ENCODE measurements at places on chromosomes 4 and X.

GRCh38 chr4:143511906-143512305 is 1.6 kb upstream of the SMARCA5 start:
- DNase-seq: no peak

DNA sequence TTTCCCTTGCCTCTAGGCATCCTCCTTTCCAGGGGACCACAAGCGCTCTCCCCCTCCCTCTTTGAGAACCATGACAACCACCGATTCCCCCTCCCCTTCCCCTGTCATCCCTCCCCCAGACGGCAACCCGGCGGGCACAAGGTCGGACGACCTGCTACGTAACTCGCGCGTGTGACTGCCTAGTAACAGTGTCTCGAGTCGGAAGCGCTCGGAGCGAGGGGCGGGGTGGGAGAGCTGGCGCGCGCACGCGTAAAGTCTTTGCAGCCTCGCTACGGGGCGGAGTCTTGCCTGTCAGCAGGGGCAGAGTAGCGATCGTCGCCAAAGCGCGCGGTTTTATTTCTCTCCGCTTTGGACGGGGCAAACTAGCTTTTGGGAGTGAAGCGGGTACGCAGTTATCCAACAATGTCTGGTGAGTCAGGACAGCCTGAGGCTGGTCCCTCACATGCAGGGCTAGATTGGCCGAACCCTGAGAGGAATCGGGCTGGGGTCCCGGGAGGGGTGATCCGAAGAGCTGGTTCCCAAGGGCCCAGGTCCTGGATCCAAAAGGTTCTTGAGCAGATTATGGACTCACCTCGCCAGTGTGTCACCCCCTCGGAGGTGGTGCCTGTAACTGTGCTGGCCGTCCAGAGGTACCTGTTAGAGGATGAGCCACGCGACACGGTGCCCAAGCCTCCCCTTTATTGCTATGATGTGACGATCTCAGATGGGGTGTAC is at the start of gene RADX:
Gene RADX (plus strand): TSS at position 300 of the 714 bp plus-strand sequence. CDS start 103 bp downstream, at position 403.
- DNase-seq: peak; percentile 86

DNA sequence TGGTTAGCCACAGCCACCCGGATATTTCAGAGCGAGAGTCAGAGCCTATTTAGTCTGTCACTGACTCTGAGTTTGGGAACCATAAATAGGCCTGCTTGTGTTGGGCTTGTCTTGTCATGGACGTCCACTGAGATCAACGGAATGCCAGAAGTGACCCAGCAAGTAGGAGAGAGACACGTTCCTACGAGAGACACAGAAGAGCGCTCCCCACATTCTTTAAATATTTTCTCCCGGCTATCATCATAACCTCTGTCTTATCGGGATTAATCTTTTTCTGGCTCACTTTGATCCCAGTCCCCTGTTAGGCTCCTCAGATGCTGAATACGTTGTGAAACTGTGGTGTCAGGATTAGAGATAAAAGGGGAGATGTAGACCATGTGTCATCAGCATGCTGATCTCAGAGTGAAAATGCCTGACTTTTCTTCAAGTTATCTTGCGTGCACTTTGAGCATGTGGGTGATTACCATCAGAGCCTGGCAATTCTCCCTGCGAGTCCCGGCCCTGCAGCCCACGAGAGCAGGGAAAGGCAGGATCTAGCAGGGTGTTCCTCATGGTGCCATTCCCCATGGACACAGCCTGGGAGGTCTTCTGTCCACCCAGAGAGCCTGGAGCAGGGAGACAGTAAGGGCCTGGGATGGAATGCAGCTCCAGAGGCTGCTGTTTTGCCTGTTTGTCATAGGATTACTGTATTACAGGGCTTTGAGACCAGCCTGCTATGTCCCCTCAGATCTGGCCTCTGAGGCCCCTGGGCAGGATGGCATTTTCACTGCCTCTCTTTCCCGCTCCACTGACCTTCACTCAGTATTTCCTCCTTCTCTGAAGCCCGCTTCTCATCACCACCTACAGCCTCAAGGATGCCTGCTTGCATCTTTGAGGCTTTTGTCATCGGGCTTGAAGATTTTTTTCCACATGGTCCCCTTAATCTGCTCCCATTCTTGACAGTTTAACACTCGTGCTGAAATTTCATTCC is 2.8 kb upstream of the TENM3 start:
- DNase-seq: no peak

DNA sequence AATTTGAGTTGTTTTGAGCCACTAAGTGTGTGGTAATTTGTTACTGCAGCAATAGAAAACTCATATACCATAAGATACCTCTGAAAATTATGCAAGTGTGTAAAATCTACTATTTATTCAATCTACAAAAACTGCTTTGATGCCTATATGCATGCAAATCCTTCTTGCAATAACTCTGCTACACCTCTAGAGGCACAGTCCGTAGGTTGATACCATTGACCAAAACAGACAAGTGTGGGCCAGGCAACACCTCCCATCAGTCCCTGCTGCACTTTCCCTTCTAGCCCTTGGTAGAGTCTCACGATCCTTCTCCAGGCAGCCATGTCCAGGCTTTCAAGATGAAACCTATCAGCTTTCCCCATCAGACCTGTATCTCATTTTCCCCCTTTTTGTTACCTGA is 48.8 kb upstream of the FAM9A start:
- no peak for DNase-seq

GRCh38 chrX:120769576-120770341 is 105.9 kb downstream of the CT47B1 start:
- no peak for DNase-seq

DNA sequence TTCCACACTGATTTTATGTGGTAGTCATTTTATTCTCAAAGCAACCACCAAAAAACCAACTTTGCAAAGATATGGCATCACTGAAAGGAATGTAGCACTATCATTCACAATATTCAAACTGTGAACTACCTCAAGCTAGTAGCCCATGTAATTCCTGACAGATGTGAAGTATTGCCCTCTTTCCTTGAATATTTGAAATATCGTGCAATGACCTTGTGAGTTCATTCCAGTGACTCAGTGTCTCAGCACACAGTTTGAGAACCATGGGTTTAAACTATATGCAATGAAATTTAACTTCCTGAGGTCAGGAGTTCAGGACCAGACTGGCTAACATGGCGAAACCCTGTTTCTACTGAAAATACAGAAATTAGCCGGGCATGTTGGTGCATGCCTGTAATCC is 20.9 kb upstream of the IQCM start:
- no peak for DNase-seq

DNA sequence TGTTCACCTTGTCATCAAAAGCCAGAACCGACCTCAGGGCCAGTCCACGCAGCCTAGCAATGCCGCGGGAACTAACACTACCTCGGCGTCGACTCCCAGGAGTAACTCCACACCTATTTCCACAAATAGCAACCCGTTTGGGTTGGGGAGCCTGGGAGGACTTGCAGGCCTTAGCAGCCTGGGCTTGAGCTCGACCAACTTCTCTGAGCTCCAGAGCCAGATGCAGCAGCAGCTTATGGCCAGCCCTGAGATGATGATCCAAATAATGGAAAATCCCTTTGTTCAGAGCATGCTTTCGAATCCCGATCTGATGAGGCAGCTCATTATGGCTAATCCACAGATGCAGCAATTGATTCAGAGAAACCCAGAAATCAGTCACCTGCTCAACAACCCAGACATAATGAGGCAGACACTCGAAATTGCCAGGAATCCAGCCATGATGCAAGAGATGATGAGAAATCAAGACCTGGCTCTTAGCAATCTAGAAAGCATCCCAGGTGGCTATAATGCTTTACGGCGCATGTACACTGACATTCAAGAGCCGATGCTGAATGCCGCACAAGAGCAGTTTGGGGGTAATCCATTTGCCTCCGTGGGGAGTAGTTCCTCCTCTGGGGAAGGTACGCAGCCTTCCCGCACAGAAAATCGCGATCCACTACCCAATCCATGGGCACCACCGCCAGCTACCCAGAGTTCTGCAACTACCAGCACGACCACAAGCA is 898 bp downstream of the UBQLN2 start:
- DNase-seq: peak; percentile 62

DNA sequence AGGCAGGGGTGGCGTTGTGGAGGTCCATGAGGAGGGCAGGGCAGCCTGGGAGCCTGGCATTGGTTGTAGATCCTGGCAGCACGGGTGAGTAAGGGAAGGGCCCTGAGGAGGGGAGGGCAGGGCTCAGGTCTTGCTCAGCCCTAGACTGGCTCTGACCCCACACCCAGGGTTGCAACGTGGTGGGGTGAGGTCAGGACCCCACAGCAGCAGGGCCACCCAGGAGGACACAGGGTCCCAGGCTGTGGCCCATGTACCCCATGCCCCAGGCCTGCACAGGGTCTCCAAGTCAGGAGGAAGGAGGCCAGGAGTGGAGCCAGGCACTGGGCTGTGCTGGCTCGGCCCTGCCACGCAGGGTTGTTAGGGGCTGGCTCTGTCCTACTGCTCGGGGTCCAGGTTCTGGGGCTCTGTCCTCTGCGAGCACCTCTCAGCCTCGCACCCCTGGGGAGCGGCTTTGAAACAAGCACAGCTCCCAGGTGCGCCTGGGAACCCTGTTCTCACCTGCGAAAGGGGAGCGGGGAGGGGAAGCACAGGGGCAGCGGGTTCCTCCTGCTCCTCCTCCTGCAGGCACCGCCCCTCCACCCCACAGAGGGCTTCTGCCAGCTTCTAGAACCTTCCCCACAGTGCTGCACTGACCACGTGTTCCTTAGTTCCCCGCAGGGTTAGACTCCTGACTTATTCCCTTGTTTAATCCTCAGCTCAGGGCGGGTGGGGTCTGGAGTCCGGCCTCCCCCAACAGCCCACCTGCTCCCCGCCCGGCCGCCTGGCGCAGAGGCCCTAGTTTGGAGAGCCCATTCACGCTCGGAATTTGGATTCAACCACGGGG is 20.4 kb downstream of the MSANTD1 start:
- DNase-seq: no peak

DNA sequence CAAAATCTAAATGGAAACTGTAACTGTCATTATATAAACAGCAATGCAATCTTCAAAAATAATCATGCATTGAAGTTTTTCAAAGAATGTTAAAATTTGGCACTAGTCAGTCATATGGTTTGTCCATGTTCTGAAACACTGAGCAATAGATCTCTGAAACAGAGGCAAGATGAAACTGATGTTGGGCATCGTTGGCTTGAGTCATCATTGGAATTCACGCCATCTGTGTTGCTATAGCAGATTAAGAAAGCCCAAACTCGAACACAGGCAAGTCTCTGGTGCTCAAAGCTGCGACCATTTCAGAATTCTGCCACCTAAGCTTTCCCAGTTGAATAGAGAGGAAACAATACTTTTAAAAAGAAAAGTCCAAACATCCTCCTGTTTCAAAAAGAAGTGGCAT is 114.1 kb upstream of the PPARGC1A start:
- DNase-seq: no peak

DNA sequence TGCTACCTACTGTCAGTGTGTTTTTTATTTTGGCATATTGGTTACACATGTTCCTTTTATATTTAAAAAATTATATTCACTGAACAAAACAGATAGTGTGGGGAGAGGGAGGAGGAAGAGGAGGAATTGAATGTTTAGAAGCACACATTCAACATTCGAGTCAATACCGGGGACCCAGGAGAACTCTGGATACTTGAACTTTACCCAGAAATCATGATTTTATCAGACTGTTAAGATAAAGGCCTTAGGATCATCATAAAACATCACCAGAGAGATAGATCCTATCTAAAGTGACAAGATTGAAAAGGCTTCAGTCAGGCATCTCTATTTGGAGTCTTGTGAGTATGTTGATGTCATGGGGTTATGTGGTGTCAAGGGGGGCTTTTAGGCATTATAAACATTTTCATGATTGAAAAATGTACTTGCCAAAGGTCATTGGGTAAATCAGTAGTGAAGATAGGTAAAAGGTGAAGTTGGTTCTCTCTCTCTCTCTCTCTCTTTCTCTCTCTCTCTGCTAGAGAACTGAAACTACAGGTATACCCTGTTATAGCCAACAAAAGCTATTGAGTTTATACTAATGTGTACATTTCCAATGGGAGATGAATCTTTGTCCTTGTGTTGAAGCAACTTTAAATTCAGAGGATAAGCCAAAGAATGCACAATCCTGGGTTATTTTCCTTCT is 16.9 kb upstream of the RGN start:
- DNase-seq: no peak

DNA sequence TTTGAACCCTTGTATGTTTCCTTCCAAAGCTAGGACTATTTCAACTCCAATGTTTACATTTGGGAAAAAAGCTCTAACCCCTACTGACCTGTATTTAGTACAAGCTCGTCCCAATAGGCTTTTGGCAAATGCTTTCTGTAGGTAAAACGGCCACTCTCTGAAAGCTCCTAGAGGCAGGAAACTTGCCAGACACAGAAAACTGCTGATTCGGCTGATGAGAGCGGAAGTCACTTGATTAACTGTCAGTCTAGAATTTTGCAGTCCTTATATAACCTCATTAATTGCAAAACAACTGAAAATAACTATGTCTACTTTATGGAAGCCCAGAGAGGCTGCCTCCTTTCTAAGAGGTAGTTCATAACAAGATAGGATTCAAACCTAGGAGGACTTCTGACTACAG is 108.1 kb downstream of the TSPAN7 start:
- DNase-seq: no peak

- DNase-seq: no peak
Observed at GRCh38 chrX:2610246-2611170, 80.6 kb upstream of the CD99 start.

GRCh38 chr4:76386566-76387305 is 34.2 kb downstream of the CCDC158 start:
- DNase-seq: no peak

- DNase-seq: no peak
Observed at GRCh38 chr4:169128902-169129301, 118.8 kb upstream of the CBR4 start.

DNA sequence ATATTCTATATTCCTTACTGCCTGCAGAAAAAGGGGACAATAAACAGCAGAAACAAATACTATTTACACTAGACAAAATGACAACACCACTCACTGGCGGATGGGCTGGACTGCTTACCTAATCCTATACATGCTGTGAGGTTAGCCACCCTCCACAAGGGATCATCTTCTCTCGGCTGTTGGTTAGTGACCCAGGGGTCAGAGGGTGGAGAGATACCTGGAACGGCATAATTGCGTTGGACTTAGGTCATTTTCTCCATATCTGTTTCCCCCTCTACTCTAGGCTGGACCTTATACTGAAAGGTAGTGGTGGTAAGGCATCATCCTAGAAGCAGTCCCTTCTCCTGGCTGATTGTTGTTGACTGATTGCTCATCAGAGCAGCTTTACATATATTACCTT is 286.8 kb upstream of the UGT8 start:
- no peak for DNase-seq

DNA sequence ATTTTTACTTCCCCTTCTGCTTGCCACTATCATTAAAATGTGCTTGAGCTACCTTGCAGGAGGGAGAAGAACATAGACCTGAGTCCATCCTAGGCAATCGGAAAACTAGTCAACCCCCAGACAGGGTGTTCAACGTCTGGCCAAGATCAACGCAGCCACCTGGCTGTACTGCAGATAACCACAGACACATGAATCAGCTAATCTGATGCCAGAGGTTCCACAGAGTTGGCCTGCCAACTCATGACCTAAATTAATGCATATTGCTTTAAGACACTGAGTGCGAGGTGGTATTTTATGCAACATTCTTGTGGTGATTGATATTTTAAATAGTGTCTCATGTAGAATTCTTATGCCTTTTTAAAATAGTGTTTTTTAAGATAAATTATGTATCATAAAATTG is 1283.8 kb upstream of the PABPC4L start:
- DNase-seq: no peak

All from stimulated activated CD4-positive, alpha-beta T cell treated with anti-CD3 and anti-CD28 coated beads, Interleukin-1b, Interleukin-23, amount 100 ng/mL, for 48 hours (primary cell).